CD4-positive, alpha-beta T cell treated with Interleukin-15 for 1 hour (primary cell): ENCODE measurements at places on chromosomes 1 and 21.

- no peak for DNase-seq
Measured at GRCh38 chr1:177857285-177857684, 112.6 kb downstream of the SEC16B start.

GRCh38 chr1:55347866-55348265 lies 132.7 kb upstream of the USP24 start:
- DNase-seq: no peak

GRCh38 chr1:90911353-90911752 lies 110.5 kb downstream of the ZNF644 start:
- no peak for DNase-seq

GRCh38 chr1:28035420-28035819 lies 53.0 kb downstream of the EYA3 start:
- no peak for DNase-seq

DNA sequence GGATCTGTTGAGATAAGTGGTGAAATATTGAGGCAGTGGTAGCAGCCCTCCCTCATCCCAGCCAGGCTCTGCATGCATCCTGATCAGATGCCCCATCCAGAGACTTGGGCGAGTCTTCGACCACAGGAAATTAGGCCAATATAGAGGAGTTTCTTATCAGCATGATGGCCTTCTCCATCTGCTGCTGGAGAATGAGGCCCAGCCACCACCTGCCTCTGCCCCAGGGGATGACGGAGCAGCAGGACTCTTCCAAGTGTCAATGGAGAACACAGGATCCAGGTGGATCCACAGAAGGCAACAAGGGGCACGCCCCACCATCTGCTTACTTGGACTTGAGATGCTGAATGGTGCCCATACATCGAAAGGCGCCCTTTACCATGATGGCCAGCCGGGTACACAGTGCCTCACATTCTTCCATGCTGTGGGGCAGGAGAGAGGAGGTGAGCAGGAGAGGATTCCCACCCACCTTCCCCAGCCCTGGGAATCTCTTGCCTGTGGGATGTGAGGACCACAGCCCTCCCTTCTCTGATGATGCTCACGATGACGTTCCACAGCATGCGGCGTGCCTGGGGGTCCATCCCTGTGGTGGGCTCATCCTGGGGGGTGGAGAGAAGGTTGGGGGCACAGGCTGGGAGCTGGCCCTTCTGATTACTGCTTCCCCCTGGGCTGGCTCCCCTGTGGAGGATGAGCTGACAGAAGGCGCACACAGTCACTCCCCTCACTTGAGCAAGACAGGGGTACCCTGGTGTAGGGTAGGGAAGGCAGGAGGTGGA lies 91.5 kb upstream of the GCLM start:
- DNase-seq: no peak

- DNase-seq: no peak
Measured at GRCh38 chr1:212752252-212752933, 39.2 kb downstream of the NSL1 start.

GRCh38 chr1:244151537-244151936 lies 100.5 kb downstream of the ZBTB18 start:
- DNase-seq: no peak

DNA sequence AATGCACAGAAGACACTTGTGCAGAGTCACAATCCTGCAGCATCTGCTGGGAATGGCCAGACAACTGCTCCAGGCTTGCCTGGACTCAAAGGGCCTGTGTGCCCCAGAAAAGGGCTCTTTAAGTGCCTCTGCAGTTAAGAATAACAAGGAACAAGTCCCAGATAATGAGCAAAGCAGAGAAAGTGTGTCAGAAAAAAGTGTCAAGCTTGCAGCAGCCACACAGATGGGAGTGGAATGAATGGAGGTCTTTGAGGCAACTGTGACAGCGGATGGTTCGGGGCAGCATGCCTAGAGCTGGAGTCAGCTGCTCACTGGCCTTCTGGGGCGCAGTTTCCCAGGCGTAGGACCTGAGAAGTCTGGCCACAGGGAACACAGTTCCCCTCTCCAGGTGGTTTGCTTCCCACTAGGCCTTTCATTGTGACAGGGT lies 5.1 kb downstream of the PARP1 start:
- no peak for DNase-seq

- no peak for DNase-seq
Measured at GRCh38 chr1:212982430-212983152, 32.2 kb downstream of the VASH2 start.

DNA sequence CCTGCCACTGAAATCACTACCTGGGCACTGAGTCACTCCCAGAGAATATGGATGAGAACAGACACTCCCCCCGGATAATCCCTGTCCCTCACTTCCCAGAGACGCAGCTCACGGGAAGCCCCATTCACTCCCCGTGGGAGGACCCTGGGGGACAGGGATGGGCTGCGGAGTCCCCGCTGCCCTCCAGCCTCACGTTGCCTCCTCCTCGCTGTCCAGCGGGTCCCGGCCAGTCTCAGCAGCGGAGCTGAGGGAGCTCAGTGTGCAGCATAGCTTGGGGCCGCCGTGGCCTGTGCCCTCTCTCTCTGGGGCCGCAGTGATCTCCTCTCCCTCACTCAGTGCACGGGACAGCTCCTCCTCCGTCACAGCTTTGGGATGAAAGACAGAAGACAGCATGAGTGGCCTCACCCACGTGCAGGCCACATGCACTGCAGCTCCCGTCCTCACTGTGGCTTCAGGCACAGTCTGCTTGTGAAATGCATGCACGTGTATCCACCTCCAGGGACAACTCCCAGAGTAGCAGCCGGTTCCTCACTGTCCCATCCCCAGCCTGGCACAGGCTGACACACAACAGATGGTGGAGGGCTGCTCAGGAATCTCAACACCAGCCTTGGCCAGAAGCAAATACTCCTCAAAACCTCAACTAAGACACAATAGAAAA lies 7.4 kb downstream of the CFAP410 start:
- DNase-seq: no peak

DNA sequence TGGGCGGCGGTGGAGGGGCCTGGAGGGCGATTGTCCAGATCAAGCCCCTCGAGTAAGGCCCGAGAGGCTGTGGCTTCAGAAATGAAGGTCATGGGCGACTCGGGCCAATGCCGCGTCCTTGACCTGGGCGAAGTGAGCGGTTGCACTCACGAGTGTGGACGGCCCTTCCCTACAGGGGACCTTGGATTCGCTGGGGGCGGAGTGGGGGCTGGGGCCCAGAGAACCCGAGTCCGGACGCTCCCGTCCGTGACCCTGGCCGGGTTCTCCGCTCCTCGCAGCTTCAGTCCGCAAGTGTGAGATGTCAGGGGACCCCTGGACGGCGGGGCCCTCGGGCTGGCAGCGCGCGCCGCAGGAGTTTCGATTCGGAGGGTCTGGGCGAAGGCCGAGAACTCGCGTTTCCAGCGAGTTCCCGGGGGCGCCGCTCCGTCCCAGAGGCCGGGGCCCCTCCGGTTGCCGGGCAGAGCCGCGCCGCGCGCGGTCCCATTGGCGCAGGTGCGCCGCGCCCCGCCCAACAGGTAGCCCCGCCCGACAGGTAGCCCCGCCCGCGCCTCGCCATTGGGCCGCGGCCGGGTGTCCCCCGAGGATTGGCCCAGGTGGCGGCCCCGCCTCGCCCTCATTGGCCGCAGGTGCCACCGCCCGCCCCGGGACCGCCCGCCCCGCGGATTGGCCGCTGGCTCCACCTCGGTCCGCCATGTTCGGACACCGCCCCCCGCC lies at the start of gene PRKCZ:
Gene PRKCZ, plus strand, starts transcription at position 694 of the 714 bp plus-strand sequence. CDS start 220 bp downstream, outside the sequence.
- peak; percentile 93 for DNase-seq

- DNase-seq: no peak
Measured at GRCh38 chr1:228653748-228654147, 81.5 kb upstream of the RHOU start.

DNA sequence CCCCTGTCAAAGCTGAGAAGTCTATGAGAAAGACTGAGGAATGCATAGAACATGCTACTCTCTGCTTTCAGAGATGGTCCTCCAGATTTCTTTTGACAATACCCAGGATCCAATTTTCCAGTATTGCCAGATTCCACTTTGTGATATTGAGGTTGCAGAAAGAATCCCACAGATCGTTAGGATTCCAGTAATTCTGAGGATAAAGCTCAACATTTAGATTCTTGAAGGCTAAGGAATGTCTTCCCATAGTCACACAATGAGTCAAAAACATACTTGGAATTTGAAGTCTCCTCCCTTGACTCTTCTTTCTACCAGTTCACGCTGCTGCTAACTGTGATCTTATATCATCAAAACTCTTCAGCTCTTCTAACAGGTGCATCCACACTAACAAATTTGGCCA lies 57.1 kb downstream of the TNFSF18 start:
- no peak for DNase-seq

- DNase-seq: no peak
Measured at GRCh38 chr1:201772178-201772577, 56.8 kb upstream of the IPO9 start.

DNA sequence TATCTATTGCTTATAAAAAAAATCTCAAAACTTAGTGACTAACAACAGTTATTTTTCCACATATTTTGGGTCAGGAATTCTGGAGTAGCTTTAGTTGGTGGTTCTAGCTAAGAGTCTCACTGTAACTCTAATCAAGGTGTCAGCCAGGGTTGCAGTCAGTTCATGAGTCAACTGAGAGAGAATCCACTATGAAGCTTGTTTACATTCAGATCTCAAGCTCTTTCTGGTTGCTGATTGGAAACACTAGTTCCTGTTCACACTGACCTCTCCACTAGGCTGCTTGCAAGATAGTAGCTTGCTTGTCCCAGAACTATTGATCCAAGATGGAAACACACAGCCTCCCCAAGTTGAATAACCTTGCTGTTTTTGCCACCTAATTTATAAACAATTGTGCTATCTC lies 1192.1 kb upstream of the B3GALT2 start:
- no peak for DNase-seq

DNA sequence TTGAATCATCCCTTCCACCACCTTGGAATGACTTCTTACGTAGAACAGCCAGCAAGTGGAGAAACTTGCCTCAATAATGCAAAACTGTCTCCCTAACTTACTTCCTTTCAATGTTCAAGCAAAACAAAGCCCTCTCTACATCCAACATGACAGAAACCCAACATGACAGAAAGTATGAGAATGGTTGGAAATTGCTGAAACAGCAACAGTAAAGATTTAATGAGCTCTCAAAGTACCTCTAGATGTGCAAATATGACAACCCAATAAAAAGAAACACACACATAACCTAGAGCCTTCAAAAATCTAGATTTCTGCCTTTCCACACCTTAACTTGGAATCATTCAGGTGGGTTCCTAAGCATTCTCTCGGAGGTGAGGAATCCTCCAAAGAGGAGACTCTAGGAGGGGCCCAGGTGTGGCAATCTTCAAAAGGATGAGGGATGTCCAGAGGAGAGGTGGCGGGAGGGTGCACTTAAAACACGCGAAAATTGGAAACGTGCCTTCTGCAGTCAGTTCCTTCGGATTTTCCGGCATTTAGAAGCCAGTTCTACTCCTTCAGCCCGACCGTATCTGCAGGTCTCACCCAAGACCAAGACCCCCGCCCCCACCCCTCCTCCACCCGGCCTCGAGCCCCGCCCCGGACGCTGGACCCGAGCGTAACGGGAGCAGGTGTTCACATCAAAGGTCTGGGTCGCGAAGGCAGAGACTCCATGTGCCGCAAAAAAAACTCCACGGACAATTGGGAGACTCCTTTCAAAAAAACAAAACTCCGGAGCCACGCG lies 996 bp upstream of the MGST3 start:
- no peak for DNase-seq

DNA sequence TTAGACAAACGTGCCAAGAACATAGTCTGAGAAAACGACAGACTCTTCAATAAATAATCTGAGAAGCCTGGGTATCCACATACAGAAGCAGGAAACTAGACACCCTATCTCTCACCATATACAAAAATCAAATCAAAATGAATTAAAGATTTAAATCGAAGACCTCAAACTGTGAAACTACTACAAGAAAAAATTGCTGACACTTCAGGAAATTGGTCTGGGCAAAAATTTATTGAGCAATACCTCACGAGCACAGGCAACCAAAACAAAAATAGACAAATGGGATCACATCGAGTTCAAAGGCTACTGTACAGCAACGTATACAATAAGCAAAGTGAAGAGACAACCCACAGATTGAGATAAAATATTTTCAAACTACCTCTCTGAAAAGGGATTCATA lies 292.8 kb upstream of the RGS18 start:
- no peak for DNase-seq

- peak; percentile 24 for DNase-seq
Measured at GRCh38 chr1:214362188-214362882, 81.4 kb downstream of the SMYD2 start.

DNA sequence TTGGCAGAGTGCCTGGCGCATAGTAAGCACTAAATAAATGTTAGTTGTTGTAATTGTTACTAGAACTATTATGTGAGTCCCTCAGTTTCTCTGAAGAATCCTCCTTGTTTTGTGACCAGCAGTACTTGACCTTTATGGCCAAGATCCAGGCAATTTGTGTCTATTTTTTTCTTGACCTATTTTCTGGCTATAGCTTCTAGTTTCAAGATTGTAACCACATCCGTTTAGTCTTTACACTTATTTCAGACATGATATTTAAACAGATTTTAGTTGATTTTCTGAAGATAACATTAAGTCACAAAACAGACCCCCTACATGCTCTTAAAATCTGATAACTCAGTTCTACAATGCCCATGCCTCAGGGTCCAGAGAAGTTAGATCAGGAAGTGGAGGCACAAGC lies 50.3 kb downstream of the CDC7 start:
- DNase-seq: no peak

- DNase-seq: no peak
Measured at GRCh38 chr1:107551456-107551855, 410.6 kb downstream of the NTNG1 start.

DNA sequence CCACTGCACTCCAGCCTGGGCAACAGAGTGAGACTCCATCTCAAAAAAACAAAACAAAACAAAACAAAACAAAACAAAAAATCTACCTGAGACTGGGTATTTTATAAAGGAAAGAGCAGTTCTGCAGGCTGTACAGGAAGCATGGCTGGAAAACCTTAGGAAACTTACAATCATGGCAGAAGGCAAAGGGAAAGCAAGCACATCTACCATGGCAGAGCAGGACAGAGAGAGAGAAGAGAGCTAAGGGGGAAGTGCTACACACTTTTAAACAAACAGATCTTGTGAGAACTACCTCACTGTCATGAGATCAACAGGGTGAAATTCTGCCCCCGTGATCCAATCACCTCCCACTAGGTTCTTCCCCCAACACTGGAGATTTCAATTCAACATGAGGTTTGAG lies 198.3 kb upstream of the SAMSN1 start:
- DNase-seq: no peak

- no peak for DNase-seq
Measured at GRCh38 chr1:245317217-245317616, 162.4 kb downstream of the KIF26B start.

- DNase-seq: no peak
Measured at GRCh38 chr21:43728154-43728466, 9.2 kb downstream of the PDXK start.

- DNase-seq: no peak
Measured at GRCh38 chr1:232137066-232137465, 492.9 kb downstream of the SIPA1L2 start.
